Gastroesophageal sphincter (tissue), 4 donors: ENCODE measurements at places on chromosomes 1 and 21. TPM values are rescaled to one million over a fixed set of nuclear protein-coding genes. Genes with fewer than 3 reads are reported as not detected.

GRCh38 chr1:30372792-30373433, 350.5 kb downstream of the MATN1 start:
- no peak overlapping the region for H3K4me3 ChIP-seq
- no peaks in the 10 kb centered on the region for H3K4me1 ChIP-seq
- H3K27me3 ChIP-seq, result peaks cover 70% of the 10 kb centered on the region
- no peaks in the 10 kb centered on the region for H3K36me3 ChIP-seq

GRCh38 chr1:245901037-245901436, 606.0 kb downstream of the SMYD3 start:
- peaks cover 13% of the 10 kb centered on the region for H3K36me3 ChIP-seq
- H3K27ac ChIP-seq, result no peak overlapping the region
- H3K4me1 ChIP-seq, result no peaks in the 10 kb centered on the region
- ATAC-seq, result no peak
- H3K27me3 ChIP-seq, result no peaks in the 10 kb centered on the region

DNA sequence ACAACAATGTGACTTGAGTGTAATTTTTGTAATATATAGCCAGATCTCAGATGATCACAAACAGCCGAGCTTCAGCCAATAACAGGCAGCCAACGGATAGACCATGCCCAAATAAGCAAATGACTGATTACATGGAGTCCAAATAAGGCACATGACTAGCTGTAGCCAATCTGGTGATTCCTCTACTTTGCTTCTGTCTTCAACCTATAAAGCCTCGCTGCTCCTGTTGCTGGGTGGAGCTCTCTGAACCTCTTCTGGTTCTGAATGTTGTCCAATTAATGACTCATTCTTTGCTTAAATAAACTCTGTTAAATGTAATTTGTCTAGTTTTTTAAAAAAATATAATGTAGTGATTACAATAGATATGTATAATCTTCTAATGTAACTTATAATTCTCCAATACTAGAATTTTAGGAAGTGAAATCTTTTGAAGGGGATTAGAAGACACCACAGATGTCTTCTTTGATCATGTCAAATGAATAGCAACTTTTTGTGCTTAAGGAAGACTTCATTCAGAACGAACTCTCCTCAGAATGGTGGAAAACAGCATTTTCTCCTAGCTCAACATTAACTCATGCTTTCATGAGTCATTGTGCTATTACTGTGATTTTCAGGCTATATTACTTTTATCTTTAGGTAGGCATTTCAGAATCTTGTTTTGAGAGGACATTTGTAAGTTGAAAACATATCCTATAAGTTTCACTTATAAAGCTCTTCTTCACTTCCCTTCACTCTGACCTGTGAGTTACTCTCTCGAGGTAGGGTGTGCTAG, 857.8 kb upstream of the B3GALT2 start:
- no peaks in the 10 kb centered on the region for H3K36me3 ChIP-seq
- no peak overlapping the region for H3K27ac ChIP-seq
- no peaks in the 10 kb centered on the region for H3K27me3 ChIP-seq
- no peak for ATAC-seq

DNA sequence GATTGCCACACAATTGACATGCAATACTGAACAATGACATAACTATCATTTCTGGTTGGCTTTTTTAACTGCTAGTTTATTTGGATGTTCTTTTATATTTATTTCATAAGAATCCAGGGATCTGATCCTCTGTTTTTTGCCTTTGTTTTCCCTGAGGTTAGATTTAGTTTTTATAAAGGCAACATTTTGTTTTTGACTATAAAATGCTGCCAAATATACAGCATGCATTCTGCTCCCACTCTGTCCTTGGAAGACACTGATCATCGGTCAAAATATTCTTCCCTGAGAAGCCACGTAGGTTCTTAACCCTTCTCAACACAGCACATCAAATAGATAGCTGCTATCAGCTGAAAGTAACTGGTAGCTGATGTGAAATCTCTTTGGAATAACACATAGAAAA, 52.5 kb downstream of the LYPLAL1 start:
- no peaks in the 10 kb centered on the region for H3K27me3 ChIP-seq
- H3K27ac ChIP-seq, result no peak overlapping the region
- peaks cover 3% of the 10 kb centered on the region for H3K4me1 ChIP-seq
- no peak overlapping the region for H3K4me3 ChIP-seq
- ATAC-seq, result no peak

DNA sequence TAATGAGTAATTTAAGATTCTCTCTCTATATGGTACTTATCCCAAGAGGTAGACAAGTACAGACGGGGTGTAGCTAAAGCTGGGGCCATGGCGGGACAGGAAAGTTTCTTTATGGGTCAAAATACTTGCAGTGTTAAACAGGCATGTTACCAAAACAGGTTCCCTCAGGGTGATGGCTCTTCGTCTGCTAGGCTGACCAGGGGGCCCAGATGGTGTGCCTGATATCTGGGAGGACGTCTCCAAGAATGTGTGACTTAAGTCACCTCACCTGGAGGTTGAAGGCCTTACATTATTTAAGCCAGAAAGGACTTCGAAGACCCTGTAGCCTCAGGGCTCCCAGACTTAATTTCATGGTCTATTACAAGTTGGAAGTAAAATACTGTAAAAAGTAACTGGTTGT, 52.7 kb upstream of the FMOD start:
- H3K36me3 ChIP-seq, result no peaks in the 10 kb centered on the region
- peaks cover 33% of the 10 kb centered on the region for H3K4me1 ChIP-seq
- no peak for ATAC-seq
- peak overlapping the region; percentile 20 for H3K27ac ChIP-seq
- no peaks in the 10 kb centered on the region for H3K27me3 ChIP-seq
- no peak overlapping the region for H3K4me3 ChIP-seq

GRCh38 chr1:56397409-56397808, 182.0 kb downstream of the PLPP3 start:
- no peaks in the 10 kb centered on the region for H3K36me3 ChIP-seq
- no peaks in the 10 kb centered on the region for H3K27me3 ChIP-seq
- peak overlapping the region; percentile 50 for H3K27ac ChIP-seq
- no peak overlapping the region for H3K4me3 ChIP-seq

RXFP4 gene
- not detected for total RNA-seq

MMEL1 gene
- total RNA-seq, result 3.9 TPM

TCHH gene
- total RNA-seq, result 0.54 TPM

HTR1D gene
- not detected for total RNA-seq
